Hepatocyte (in vitro differentiated cells): ENCODE measurements at places on chromosomes 6 and 20. TPM values are rescaled to one million over a fixed set of nuclear protein-coding genes. Genes with fewer than 3 reads are reported as not detected.

The TCF15 gene
- not detected in 2 replicates for total RNA-seq

DNA sequence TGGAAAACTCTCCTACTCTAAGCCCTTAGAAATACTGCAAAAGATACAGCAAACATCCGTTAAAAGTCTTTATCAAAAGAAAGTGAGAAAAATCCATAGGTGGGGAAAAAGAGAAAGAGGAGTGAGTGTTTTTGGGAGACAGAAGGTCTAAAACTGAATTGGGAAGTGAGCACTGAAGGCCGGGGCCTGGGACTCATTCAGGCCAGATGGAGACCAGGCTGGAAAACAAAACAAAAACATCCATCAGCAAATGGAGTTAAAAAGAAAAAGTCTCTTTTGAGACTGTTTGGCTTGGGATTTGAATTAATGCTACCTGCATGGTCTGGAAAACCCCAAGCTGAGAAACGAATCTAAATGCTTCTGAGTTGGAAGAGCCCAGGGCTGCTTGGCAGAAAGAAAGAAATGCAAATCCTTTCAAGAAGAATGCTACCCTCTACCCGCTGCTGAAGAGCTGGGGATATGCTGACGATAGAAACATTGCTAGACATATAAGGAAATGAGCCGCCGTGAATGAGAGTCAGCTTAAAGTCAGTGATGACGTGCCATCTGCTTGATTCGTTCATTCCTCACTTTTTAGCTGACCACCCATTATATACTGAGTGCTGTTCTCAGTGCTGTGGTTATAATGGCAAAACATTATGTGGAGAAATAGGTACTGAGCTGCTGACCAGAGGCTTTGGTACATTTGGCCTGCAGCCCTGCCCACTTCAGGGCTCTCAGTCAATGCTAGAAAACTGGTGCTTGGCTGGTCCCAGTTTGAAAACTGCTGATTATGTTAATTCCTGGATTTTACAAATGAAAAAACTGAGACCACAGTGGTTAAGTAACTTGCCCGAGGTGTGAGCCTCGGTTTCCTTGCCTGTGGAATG, 28.0 kb upstream of the TULP4 start:
- peak; percentile 61 for DNase-seq

The KCNK5 gene
- 11.4 and 11.6 TPM in 2 replicates for total RNA-seq

The CST4 gene
- total RNA-seq, result 0.23 and 0.52 TPM in 2 replicates

GRCh38 chr6:46961711-46962110, 40.0 kb upstream of the ADGRF5 start:
- DNase-seq, result no peak

The SLC17A1 gene
- total RNA-seq, result 1.9 and 3.2 TPM in 2 replicates

- DNase-seq, result no peak
These were observed 35.2 kb downstream of the RAB22A start for GRCh38 chr20:58344741-58345140.

DNA sequence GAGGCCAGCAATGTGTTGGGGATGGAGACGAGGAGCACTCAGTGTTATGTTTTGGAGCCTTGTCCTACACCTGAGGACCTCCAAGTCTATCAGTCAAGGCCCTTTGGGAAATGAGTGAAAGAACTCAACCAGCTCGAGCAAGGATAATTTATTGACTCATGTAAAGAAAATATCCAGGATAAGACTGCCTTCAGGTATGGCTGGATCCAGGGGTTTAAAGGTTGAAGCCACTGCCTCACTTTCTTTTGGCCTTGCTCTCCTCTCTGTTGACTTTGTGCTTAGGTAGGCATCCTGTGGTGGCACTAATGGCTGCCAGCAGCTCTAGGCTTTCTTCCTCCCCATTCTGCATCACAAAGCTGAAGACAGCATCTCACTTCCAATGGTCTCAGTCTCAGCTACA, 66.3 kb upstream of the ZNFX1 start:
- DNase-seq, result no peak

The TOX2 gene
- total RNA-seq, result 0.87 and 2.8 TPM in 2 replicates

- peak; percentile 76 for DNase-seq
These were observed 184.2 kb upstream of the BMP2 start for GRCh38 chr20:6583134-6583738.

DNA sequence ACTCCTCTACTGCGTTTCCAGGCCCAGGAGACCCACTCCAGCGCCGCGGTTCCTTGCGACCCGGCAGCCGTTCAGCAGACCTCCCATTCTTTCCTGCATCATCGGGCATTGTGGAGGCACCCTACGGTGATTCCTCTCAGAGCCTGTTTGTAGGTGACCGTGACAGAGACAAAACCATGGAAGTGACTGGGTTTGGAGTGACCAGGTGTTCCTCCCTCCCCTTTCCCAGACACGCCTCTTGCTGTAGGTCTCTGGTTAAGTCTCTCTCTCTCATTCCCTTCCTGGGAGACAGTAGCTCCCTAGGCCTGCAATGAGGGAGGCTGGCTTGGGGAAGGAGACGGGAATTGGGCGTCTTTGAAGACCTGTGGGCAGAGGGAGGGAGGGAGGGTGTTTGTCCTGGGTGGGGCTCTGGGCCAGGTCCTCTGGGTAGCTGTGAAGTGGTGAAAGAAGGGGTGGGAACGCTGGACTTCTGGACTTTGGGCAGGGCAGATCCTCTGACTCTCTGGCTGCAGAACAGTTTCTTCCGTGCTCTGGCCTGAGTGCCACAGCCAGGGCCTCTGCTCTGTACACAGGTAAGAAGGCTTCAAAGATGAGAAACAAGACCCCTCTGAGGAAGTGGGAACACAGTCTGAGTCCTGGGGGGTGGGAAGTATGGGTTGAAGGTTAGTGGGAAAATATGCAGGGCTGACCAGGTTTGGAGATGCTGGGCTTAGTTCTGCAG, 763 bp downstream of the KLC4 start:
- DNase-seq, result peak; percentile 81

GRCh38 chr6:53862662-53863462, 68.1 kb downstream of the LRRC1 start:
- no peak for DNase-seq

GRCh38 chr6:17391976-17392375, 1.4 kb upstream of the CAP2 start:
- no peak for DNase-seq
